ENCODE measurements at places on chromosomes 3 and 15.
A peak's percentile ranks its signal among the peaks of the same experiment; 100 is the strongest.

DNA sequence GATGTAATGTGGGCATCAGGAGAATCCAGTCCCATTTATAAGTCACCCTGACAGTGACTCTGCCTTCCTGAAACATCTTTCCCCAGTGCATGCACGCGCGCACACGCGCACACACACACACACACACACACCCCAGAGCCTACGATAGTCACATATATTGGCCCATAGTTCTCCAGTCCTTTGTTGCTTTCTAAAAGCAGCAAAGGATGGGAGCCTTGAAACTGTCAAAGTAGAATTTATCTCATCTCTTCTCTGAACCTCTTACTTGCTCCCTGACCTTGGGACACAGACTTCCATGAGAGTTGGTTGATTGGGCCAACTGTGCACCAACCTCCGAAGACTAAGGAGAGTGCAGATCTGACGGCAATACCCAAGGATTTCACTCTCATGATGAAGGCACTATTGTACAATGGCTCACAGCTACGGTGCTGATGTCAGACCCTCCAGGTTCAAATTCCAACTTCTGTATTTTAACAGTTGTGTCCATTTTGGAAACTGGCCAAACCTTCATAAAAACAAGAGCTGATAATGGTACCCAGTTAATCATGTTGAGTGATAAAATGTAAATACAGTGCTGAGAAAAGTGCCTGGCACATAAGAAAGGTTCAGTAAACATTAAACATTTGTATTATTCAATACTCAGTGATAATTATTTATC, 8.3 kb downstream of the CPA3 start:
- H3K4me3 ChIP-seq: no peak overlapping the region
- H3K27ac ChIP-seq: no peak overlapping the region
- no peak for DNase-seq
- no peaks in the 10 kb centered on the region for H3K27me3 ChIP-seq

DNA sequence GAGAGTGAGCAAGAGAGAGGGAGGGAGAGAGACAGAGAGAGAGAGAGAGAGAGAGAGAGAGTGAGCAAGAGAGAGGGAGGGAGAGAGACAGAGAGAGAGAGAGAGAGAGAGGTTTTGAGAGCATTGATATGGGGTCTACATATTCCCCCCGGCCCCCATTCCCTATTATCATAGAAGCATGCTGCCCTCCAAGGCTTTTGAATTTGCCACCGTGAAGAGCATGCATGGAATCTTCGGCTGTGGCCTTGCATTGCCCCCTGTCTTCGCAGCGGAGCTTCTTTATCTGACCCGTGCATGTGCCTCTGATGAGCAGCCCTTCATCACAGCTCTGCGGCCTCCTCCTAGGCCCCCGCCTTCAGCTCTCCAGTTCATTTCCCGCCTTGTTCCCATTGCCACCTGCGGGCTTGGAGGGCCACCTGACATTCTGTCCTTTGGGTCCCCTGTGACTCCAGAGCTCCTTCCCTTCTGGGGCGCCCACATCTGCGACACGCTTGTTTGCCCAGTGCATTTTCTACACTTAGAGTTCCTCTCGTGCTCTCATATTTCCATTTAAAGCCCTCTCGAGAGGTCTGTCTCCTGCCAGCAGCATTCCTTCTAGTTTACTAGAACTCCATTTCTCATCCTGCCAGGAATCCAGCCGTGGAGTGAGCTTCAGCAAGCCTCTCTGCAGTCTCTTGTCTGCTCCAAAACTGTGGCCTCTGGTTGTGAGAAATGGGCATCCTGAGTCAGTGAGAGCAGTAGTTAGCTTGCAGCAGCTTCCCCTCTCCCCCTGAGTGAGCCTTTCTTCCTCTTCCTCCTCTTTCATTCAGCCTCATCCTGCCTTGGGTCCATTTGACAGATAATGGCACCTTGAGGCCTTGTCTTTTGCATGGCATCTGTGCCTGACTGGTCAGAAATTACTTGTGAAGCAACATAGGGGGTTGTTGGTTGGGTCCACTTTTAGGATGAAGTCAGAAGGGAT, 25.3 kb downstream of the LPP start:
- H3K4me1 ChIP-seq: peaks cover 49% of the 10 kb centered on the region
- no peaks in the 10 kb centered on the region for H3K27me3 ChIP-seq
- peak overlapping the region; percentile 77 for H3K4me3 ChIP-seq

DNA sequence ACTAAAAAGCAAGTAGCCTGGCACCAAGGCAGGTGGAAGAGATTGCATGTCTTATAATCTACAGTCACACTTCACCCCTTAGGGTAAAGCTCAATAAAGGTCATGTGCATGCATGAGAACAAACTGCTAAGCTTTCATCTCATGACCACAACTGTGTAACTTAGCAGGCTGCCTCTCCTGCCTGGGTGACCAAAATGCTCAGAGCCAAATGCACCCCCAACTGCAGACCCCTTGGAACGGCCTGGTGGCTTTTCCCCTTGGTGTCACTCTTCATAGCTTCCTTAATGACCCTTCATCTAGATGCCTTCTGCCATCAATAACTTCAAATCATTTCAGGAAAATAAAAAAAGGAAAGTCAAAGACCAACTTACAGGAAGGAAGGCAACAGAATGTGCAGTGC, 88.1 kb downstream of the ADAMTS17 start:
- no peaks in the 10 kb centered on the region for H3K36me3 ChIP-seq
- no peaks in the 10 kb centered on the region for H3K4me1 ChIP-seq
- H3K27me3 ChIP-seq: peaks cover 10% of the 10 kb centered on the region
- DNase-seq: no peak
- no peak overlapping the region for H3K27ac ChIP-seq

DNA sequence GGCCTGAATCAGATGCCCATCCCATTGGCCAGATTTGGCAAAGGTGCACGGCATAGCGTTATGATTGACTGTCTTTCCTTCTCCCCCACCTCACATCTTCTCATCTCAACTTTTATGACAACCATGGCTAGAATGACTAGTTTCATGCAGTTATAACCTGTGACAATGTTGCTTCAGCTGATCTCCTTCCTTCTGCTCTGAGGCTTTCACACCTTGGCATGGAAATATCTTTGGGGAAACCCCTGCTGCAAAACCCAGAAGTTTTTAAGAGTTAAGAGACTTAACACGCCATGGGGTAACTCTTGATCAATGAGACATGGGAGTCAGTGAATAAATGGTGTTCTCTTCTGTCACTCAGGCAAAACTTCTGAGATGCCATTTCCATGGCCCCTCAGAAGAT, 290.7 kb upstream of the MDFIC2 start:
- no peak overlapping the region for H3K27ac ChIP-seq
- H3K4me3 ChIP-seq: no peak overlapping the region
- DNase-seq: no peak
- no peaks in the 10 kb centered on the region for H3K36me3 ChIP-seq

DNA sequence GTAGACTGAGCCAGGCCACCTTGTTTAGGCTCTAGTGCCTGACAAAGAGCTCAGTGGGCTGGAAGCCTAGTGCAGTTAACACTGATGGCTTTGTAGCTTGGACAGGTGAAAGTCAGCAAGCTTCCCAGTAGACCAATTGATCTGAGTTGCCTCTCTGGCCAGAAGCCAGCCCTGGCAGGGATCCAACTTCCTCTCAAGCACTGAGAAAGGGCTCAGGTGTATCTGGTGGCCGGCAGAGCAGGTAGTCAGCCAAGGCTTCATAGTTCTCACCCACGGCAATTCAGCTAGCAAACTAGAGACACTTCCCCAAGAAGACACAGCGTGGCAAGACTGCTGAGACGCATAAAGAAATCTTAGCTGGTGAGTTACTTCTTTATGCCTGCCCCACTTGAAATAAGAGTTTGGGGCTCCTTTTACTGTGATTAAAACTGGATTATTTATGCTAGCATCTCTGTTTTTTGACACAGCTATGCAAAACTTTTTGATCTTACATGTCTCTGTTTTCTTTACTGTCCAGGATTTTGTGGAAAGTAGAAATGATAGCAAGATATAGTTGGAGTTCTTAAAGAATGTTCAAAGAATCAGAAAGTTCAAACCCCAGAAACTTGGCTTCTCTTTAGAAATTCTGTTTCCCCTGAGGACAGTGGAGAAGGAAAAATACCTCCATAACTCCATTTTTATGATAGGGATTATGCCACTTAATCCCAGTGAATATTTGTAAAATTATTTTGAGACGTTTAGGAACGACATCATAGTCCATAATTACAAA, 8.4 kb upstream of the CA12 start:
- no peak for DNase-seq
- H3K4me3 ChIP-seq: no peak overlapping the region
- no peaks in the 10 kb centered on the region for H3K4me1 ChIP-seq
- H3K27me3 ChIP-seq: peaks cover 44% of the 10 kb centered on the region
- H3K36me3 ChIP-seq: peaks cover 11% of the 10 kb centered on the region

DNA sequence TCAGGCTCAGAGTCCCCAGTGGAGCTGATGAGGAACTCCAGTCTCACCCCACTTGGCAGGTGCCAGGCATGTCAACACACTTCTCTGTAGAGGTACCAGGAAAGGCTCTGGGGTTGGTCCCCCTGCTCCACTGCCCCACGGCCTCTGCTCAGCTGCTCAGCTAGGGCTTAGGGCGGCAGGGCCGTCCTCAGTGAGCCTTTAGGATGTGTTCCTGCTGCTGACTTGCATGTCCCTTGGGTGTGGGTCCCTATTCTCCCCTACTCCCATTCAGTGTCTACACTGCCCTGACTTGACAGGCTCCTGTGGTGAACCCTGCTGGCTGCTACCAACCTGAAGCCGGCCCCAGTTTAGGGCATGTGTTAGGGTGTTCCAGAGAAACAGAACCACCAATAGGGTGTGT, 17.9 kb upstream of the POLG start:
- H3K36me3 ChIP-seq: no peaks in the 10 kb centered on the region
- no peaks in the 10 kb centered on the region for H3K4me1 ChIP-seq
- H3K27me3 ChIP-seq: peaks cover 71% of the 10 kb centered on the region
- H3K27ac ChIP-seq: no peak overlapping the region
- DNase-seq: no peak
- H3K4me3 ChIP-seq: no peak overlapping the region

DNA sequence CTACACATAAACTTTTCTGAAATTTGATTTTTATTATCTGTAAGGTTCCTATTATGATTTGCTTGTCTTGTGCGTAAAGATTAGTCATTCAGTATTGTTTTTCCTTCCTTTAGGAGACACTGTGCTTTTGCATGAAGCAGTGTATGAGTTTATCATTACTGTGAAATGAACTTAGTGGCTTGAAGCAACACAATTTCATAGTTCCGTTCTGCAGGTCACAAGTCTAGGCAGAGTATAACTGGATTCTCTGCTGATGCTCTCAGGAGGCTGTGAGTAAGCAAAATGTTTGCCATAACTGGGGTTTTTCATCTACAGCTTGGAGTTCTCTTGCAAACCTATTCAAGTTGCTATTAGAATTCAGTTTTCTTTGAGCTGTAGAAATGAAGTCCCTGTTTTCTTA, 1136.1 kb downstream of the OTOL1 start:
- no peak overlapping the region for H3K4me3 ChIP-seq
- no peak overlapping the region for H3K27ac ChIP-seq
- DNase-seq: no peak

- DNase-seq: no peak
- no peaks in the 10 kb centered on the region for H3K27me3 ChIP-seq
- H3K36me3 ChIP-seq: no peaks in the 10 kb centered on the region
- no peak overlapping the region for H3K4me3 ChIP-seq
Measured at GRCh38 chr15:39497759-39498565, 82.9 kb upstream of the THBS1 start.

DNA sequence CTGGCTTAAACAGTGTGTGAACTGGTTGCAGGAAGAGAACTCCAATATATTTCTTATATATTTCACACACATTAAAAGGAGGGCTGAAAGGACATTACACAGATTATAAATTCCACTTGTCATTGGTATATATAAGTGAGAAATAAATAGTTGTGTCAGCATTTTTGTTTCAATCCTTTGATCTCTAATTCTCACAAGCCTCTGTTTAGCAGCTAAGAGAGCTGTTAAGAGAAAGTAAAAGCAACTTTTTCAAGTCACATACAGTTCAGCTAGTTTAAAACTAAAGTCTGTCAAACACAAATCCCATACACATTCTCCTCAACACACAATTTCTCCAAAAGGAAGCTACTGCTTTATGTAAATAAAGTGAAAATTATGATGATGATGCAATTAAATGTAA, 70.5 kb upstream of the CCDC39 start:
- no peak overlapping the region for H3K27ac ChIP-seq
- H3K36me3 ChIP-seq: no peaks in the 10 kb centered on the region
- H3K4me3 ChIP-seq: no peak overlapping the region
- H3K4me1 ChIP-seq: no peaks in the 10 kb centered on the region

DNA sequence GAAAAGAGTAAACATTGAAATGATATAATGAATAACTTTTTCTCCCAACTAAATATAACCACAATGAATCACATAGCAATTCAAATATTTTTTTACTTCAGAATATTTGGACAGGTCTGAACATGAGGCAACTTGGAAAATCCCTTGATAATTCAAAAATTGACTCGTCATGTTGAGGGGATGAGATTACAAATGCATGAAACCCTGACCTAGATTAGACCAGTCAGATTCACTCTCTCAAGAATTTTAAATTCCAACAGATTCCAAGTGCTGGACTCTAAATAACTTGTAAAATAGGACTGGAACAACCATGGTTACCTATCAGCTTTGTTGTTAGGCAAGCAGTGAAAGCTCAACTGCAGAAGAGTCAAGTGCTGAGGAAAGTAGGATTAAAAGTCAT, 317.5 kb downstream of the GBE1 start:
- no peaks in the 10 kb centered on the region for H3K4me1 ChIP-seq
- no peak for DNase-seq
- no peaks in the 10 kb centered on the region for H3K36me3 ChIP-seq

DNA sequence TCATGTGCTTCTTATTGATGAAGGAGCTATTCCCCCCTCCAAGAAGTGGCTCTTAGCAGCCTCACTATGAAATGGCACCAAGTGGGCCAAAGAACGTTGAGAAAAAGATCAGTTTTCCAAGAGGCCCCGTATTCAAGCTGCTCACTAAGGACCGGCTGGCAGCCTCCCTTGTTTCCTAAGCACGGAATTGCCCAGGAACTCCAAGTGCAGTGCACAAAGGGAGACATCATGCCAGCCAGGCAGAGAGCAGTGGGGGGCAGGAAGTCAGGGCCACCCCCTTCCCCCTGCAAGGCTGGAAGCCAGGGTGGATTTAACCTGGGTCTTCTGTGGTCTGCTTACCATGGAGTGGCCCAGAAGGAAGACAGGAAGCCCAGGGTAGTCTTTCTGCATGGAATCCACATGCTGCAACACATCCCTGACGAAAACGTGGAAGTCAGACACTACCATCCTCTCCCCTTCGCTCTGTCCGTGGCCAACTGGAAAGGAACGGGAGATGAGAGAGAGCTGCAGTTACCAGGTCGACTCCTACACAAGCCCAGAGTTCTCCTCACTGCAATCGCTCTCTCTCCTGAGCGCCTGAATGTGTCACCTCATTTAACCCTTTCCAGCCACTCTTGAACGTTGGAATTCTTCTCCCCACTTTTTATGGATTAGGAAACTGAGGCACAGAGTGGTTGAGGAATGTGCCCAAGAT, 49.5 kb downstream of the ABTB1 start:
- H3K4me3 ChIP-seq: no peak overlapping the region
- no peak overlapping the region for H3K27ac ChIP-seq
- no peaks in the 10 kb centered on the region for H3K27me3 ChIP-seq

GRCh38 chr15:25743548-25744275, 119.4 kb downstream of the ATP10A start:
- H3K36me3 ChIP-seq: no peaks in the 10 kb centered on the region
- H3K27me3 ChIP-seq: peaks cover 17% of the 10 kb centered on the region
- peaks cover 18% of the 10 kb centered on the region for H3K4me1 ChIP-seq

Measured in naive B cell (primary cell).